Peyer's patch (tissue), 4 donors: ENCODE measurements at places on chromosomes 7 and 10. TPM values are rescaled to one million over a fixed set of nuclear protein-coding genes. Genes with fewer than 3 reads are reported as not detected.

DNA sequence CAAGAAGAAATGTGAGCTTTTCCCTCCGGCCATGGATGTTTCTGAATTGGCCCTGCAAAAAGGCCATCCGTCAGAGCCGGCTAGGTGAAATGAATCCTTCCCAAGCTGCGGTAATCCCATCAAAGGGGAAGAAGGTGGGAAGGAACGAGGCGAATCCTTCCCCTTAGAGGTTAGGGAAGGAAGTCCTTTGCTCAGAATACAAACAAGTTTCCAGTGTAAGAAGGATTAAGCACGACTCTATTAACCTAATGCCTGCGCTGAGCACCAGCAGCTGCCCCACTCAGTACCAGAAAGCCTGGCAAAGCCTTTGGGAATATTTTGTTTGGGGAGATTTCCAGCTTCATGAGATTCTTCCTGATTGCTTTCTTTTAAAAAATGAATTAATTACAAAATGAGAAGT is 42.8 kb downstream of the CLRN3 start:
- no peak for DNase-seq

LIPK gene
- not detected for total RNA-seq

- no peak for DNase-seq
These were observed 36.9 kb downstream of the WASL start for GRCh38 chr7:123711832-123712293.

- no peak for DNase-seq
These were observed 6.4 kb upstream of the IGFBP1 start for GRCh38 chr7:45881759-45882464.

- no peak for DNase-seq
These were observed 378.8 kb downstream of the DPP6 start for GRCh38 chr7:154431045-154431444.

DNA sequence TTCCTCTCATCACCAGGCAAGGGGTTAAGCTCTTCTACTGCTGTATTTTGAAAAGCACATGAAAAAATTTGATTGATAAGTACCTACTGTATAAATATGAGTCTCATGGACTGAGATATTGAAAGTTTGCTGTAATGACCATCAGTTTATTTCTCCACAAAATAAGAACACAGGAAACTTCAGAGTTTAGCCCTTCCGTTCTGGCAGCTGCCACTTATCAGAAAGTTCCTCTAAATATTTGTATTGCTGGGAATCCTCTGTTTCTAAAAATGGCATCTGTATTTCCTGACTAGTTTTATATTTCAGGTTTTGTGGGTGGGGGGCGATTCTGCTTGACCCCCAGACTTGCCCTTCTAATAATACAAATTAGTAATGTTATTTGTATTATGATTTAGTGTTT is 92.0 kb downstream of the LYZL2 start:
- DNase-seq = no peak

PDE6C gene
- not detected for total RNA-seq

GRCh38 chr10:78332657-78333056 is 299.0 kb downstream of the RPS24 start:
- no peak for DNase-seq

GRCh38 chr10:97778452-97779302 is 6.9 kb upstream of the SFRP5 start:
- no peak for DNase-seq

DNA sequence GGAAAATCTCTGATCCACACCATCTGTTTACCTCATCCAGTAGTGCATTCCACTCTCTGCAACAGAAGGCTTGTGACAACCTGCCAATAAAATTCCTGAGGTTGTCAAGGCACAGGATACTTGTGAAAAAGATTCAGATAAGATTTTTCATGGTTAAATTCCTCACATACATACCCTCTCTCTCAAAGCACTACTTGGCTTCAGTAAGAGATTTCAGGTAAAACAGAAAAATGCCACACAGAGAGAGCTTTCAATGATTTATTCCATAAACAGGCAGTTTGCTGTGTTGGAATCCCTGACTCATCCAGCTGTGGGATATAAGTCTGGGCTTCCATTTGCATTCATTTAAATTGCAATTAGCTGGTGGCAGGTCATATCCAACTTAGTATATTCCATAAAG is 99.7 kb upstream of the CAV2 start:
- DNase-seq = no peak

FOXI2 gene
- total RNA-seq = not detected

- DNase-seq = no peak
These were observed 216.5 kb upstream of the MKLN1 start for GRCh38 chr7:131111081-131111576.

DNA sequence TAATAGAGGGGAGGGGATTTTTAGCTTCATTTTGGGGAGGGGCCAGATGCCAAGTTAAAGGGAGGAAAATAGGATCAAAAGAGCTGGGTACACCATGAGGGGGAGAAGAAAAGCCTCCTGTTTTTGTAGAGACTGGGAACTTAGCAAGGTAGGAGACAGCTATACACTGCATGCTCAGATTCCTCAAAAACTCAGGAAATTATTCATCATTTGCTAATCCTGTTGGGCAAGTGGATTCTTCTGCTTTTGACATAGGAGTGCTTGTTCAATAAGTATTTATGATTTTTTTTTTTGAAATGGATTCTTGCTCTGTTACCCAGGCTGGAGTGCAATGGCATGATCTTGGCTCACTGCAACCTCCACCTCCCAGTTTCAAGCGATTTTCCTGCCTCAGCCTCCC is 73.4 kb downstream of the LYZL2 start:
- no peak for DNase-seq

GJC3 gene
- not detected for total RNA-seq

DNA sequence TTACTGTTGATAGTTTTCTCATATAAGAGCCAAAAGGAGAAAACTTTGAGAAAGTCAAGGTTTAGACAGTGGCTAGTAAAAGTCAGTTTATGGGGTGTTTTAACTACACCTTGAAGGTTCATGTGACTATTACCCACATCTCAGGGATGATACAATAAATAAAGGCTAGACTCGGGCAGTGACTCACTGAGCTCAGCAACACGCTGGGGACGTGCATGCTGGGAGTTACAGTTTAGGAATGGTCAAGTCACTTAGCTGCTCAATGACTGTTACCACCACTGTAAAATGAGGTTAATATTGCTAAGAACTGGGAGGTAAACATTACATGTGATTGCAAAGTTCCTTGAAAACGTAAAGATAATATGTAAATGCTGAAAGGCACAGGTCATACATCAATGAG is 1254.4 kb upstream of the PHF14 start:
- no peak for DNase-seq

GRCh38 chr7:114789161-114789560 is 132.7 kb upstream of the MDFIC start:
- no peak for DNase-seq

TMEM270 gene
- total RNA-seq = not detected

DNA sequence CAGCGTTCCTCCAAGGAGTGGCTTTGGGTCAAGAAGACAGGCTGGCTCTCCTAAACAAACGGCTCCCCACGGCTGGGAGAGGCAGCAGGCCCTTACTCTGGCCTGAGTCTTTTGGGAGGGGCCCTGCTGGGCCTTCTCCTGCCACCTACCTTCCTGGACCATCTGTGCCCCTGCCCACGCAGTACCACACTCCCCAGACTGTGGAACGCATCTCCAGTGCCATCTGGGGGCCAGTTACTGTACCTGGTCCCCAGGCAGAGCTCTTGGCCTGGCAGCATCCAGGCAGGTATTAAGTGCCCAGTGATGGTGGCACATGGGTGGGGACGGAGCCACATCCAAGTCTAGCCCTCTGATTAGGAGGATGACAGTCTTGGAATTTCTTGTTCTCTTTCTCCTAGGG is 14.4 kb downstream of the ALKBH4 start:
- DNase-seq = no peak

C10orf95 gene
- total RNA-seq = not detected

DNA sequence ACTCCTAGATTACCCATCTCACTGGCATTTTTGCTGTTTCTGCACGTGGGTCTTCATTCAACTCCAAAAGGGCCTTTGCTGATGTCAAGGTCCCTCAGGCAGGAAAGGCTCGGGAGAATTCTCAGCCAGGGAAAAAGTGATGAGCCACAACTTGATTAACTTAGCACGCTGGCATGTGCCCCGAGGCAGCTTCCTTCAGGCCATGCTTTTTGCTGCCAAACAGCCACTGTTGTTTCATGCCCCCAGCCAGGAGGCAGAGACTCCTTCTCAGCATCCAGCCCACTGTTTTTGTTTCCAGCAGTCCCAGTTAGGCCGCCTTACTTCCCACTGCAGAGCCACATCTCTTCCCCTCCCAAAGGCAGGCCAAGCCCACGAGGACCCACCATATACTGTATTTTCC is 266.5 kb upstream of the YAE1 start:
- no peak for DNase-seq

PNPLA8 gene
- total RNA-seq = 14.9 TPM

DNA sequence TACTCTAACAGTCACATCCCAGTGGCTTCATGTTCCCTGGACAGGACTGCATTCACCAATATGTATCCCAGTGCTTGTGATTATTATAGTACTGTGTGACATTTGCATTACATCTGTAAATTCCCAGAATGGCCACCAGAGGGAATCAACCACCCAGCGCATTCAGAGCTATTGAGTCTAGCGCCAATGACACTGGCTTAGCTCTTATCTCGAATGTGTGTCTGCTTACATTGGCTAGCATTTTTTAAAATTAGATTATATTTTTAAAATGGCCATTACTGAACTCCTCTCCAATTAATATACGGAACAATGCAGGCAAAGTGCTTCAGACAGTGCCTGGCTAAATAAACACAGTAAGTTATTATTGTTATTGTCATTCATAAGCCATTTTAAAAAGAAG is 36.3 kb downstream of the TRIL start:
- peak; percentile 77 for DNase-seq

GRCh38 chr10:113151190-113151666 is 201.2 kb downstream of the TCF7L2 start:
- no peak for DNase-seq

SPDYE6 gene
- not detected for total RNA-seq

DNA sequence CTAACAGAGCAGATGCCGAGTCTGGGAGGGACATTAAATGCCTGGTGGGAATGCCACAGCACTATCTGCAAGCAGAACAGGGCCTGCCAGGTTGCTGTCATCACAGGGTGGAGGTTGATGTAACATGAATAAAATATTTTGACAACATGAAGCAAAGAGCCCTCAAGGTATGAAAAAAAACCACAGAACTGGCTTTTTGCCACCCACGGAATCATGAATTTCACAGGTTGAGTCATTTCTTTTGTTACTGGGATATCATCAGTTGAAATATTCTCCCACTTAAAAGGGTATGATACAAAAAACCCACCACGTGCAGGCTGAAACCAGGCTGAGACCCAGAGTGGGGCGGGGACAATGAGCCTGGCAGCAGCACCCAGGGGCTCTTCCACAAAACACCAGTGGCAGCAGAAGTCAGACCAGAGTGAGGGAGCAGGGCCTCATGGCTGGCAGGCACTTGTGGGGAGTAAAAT is 220.1 kb downstream of the TNS3 start:
- DNase-seq = no peak

DNA sequence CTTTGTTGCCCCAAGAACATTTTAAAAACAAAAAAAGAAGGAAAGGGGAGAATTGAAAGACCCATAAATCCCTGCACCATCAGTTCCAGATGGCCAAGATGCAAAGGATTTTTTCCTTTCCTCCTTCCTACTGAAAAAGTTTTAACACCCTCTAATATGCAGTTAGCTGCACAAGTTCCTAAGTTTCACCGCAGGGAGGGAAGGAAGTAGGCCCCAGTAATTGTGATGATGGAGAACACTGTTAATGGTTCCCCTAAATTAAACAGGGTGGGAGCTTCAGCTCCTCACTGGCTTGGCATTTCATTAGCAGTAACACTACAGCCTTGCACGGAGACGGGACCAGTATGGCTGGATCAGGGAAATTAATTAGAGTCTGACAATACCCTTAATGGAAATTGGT is 63.7 kb upstream of the PPIF start:
- DNase-seq = no peak

DNA sequence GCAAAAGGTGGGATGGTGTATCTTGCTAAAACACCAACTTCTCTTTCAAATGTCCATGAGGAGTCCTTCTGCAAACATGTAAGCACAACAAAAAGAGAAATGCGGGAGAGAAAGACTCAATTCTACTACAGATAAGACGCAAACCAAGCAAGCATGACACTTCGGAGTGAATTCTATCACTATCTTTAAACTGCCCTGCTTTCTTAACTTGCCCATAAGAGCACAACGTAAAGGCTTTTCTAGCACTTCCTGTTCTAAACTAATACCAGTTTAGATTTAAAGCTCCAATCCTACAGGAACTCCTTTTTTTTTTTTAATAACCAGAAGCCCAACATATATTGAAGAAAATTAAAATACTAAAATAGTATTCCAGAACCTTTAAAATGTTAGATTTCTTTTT is 8.4 kb downstream of the RHEB start:
- no peak for DNase-seq

HABP2 gene
- 0.88 TPM for total RNA-seq

RNF148 gene
- total RNA-seq = 1.1 TPM

DNA sequence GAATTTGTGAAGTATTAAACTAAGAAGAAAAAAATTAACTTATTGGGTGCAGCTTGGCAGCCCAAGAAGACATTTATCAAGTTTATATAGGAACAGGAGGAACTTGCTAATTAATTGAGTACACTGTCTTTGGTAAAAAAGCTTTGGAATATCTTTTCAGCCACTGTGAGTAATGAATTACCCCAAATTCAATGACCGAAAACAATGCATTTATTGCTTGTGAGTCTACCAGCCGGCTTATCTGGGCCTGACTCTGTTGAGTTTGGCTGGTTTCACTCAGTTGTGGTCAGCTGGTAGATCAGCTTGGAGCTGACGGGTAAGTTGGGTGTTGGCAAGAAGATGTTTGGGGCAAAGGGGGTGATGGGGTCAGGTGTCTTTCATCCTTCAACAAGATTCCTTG is 11.6 kb downstream of the GNG11 start:
- no peak for DNase-seq

GRCh38 chr10:77479586-77479985 is 158.0 kb downstream of the KCNMA1 start:
- DNase-seq = no peak

GRM3 gene
- not detected for total RNA-seq

GRCh38 chr7:27171637-27172314 is 2.3 kb downstream of the HOXA10 start:
- DNase-seq = peak; percentile 68

- no peak for DNase-seq
These were observed 170.1 kb downstream of the OTUD1 start for GRCh38 chr10:23608926-23609325.
